ENCODE measurements at places on chromosomes 5 and 9.

DNA sequence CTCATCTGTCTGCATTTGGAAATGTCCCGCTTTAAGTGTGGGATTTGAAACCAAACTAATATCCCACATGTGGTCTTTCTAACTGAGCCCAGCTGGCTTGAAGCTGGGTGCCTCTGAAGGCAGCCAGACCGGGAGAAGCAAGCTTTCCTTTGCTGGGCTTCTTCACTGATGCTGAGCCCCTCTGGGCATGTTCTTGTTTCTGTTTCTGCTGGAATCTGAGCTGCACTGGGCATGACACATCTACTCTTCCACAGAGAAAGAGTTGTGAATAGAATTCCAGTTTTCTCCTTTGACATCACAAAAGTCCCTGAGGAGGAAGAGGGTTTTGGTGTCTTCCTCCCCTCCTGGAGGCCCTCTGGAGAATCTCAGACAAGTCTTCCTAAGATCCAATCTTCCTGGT lies 179.5 kb downstream of the ATP10B start:
- no peak for DNase-seq

- no peak for DNase-seq
Measured at GRCh38 chr9:91813176-91813795, 136.7 kb downstream of the ROR2 start.

- DNase-seq = no peak
Measured at GRCh38 chr5:56405116-56405908, 172.2 kb upstream of the ANKRD55 start.

DNA sequence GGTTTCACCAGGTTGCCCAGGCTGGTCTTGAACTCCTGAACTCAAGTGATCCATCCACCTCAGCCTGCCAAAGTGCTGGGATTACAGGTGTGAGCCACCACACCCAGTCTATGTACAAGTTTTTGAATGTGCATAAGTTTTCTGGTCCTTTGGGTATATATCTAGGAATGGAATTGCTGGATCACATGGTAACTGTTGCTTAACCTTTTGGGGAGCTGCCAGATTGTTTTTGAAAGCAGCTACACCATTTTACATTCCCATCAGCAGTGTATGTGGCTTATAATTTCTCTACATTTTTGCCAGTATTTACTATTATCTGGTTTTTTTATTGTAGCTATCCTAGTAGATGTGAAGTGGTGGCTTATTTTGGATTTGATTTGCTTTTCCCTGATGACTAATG lies 8.9 kb upstream of the LNPEP start:
- DNase-seq = no peak

DNA sequence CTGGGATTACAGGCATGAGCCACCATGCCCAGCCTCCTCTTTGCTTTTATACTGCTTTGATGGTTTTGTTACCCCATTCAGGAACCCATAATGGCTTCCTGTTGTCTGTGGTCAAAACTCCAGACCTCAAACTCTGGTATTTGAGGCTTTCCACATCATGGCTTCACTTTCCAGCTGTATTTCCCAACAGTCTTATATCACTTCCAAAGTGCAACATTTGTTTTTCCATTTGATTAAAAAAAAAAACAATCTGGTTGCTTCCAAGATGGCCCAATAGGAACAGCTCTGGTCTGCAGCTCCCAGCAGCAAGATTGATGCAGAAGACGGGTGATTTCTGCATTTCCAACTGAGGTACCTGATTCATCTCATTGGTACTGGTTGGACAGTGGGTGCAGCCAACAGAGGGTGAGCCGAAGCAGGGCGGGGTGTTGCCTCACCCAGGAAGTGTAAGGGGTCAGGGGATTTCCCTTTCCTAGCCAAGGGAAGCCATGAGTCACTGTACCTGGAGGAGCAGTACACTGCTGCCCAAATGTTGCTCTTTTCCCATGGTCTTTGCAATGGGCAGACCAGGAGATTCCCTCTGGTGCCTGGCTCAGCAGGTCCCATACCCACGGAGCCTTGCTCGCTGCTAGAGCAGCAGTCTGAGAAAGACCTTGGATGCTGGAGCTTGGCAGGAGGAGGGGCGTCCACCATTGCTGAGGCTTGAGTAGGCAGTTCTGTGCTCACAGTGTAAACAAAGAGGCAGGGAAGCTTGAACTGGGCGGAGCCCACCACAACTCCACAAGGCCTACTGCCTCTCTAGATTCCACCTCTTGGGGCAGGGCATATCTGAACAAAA lies 458.4 kb downstream of the KDM4C start:
- peak; percentile 68 for DNase-seq

GRCh38 chr9:71681104-71681707 lies 87.1 kb downstream of the CEMIP2 start:
- DNase-seq = no peak

DNA sequence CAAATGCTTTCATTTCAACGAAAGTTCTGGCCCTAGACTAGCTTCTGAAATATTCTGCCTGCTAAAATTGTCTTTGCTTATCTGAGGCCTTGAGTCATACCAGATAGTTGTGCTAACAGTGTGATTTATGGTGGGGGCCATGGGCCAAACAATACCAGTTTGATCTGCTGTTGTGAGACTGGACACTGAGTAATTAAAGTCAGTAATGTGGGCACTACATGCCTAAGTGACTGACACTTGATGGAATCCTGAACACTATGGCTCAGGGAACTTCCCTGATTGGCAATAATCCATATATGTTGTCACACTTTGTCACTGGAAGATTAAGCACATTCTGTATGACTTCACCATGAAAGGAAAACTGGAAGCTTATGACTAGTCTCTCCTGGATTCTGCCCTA lies 127.6 kb upstream of the CYLC2 start:
- DNase-seq = no peak

DNA sequence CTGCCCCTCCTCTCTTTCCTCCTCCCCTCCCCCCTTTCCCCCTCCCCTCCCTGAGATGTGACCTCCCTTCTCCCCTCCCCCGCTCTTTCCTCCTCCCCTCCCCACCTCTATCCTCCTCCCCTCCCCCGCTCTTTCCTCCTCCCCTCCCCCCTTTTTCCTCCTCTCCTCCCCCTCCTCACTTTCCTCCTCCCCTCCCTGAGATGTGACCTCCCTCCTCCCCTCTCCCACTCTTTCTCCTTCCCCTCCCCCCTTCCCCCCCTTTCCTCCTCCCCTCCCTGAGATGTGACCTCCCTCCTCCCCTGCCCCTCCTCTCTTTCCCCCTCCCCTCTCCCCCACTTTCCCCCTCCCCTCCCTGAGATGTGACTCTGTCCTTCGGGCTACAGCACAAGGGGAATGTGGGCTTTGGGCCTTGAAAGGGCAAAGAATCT lies 169.8 kb downstream of the COL23A1 start:
- no peak for DNase-seq

DNA sequence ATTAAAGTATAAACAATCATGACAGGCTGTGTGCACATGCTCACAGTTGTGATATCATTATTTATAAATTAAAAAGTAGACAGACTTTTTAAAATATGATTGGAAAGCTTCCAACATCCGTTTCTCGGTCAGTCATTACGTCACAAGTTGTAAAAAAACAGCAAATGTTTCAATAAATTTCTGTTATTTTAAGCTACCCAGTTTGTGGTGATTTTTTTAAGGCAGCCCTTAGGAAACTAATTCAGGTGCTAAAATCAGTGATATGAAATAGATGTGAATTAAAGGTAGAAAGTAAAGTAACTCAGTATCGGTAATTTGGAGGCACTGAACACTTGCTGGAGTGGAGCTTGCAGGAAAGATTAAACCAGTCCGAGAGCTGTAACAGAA lies 1.2 kb downstream of the CCNH start:
- no peak for DNase-seq

- DNase-seq = no peak
Measured at GRCh38 chr9:112780450-112781036, 30.0 kb downstream of the SNX30 start.

- DNase-seq = peak; percentile 76
Measured at GRCh38 chr5:159802661-159803060, 113.6 kb upstream of the ADRA1B start.

GRCh38 chr5:54944364-54944763 lies 41.0 kb downstream of the ESM1 start:
- DNase-seq = peak; percentile 17

DNA sequence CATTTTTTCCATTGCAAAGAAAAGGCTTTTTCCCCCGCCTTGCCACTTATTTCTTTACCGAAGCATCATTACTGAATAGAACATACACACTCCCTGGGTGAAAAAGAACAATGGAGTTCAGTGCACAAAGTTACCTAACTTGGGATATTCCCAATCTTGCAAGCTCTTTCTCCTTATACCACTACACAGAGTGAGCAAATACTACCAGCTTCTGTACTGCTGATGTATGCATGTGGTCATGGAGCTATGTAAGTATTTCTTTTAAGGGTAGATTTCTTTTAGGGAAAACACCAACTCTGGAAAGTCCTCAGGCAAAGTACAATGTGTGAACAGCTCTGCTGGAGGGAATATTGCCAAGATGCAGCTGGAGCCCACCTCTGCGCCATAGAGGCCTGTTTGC lies 81.1 kb downstream of the AOPEP start:
- DNase-seq = no peak

GRCh38 chr5:4875942-4876341 lies 264.2 kb upstream of the ADAMTS16 start:
- DNase-seq = no peak

DNA sequence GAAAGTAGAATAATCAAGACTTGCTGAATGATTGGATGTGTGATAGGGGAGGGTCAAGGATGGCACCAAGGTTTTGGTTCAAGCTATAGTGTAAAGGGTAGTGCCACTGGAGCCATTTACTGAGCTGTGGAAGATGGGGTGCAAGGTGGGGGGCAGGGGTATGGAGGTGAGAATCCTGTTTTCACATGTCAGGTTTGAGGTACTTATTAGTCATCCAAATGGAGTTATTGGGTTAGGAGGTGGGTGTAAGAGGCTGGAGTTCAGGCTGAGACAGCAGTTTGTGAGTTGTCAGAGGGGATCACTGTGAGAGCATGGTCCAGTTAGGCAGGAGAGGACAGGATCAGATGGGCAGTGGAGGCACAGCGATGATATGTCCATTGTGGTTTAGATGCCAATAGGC lies 8.9 kb downstream of the PCBD2 start:
- no peak for DNase-seq

DNA sequence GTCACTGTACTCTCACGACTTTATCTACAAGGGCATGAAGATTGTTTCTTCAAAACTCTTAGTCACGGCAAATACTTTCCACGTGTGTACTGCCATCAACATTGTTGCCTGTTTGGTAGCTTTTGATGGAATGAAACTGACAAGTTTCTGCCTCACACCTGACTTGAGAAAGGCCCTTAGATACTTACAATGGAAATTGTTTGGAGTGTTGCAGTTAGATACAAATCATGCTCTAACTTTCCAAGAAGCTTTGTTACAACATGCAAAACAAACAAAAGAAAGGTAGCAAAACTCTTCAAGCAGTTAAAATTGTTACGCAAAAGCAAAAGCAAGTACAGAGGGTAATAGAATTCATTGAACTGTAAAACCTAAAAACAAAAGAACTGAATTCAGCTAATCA lies 91.1 kb upstream of the TLE4 start:
- no peak for DNase-seq

GRCh38 chr5:124650951-124651662 lies 95.3 kb downstream of the ZNF608 start:
- DNase-seq = no peak

DNA sequence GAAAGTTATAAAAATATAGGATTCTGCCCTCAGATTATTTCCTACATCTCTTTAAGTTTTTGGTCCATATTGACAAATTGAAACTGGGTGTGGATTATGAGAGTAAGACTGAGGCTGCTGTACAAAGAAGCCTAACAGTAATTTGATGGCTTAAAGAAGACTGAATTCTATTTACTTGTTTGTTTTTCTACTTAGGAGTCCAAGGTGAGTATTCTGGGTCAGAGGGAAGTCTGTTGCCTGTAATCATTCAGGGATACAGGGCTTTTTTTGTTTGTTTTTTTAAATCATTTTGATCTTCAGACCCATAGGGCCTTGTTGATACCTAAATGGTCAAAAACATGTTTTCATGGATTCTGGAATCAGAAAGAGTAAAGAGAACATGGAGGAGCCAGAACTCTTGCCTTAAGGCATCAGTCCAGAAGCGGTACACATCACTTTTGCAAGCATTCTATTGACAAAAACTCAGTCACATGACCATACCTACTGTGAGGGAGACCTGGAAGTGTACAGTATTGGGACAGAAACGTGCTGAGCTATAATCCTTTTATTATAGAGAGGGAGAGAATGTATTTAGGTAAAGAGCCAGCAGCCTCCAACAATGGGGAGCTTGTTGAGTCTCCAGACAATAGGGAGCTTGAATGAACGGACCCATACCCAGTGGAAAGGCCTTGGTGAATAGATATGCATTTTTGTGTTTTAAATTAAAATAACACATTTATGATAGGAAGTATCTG lies 102.7 kb downstream of the LRRC70 start:
- no peak for DNase-seq

DNA sequence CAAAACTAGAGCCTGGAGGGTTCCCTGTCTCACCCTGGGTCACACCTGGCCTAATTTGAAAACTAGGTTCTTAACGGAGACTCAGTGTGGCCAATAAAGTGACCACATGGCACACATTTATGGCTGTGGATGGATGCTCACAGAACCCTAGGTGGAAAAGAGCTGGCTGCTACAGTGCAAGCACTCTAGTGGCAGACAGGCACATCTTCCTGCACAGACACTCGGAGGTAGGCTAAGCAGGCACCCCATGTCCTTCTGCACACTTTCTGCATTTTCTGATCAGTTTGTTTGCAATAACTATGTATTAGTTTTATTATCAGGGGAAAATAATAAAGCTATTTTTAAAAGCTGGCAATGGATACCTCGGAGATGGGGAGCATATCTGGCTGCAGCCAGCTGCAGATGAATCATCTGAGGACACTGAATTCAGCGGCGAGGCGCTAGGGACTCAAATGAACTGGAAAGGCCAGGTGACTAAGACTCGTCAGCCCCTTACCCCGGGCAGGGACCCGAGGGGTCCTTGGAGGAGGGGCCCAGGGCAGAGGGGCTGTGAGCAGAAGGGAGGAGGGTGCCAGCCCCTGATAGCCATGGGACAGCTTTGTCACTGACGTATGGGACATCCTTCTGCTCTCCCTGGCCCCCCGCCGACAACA lies 96.2 kb downstream of the OLFM1 start:
- DNase-seq = no peak

GRCh38 chr9:69468380-69468779 lies 143.4 kb downstream of the ENTREP1 start:
- DNase-seq = no peak

GRCh38 chr5:65479527-65479926 lies 2.2 kb downstream of the ADAMTS6 start:
- DNase-seq = no peak

GRCh38 chr9:217950-218349 lies 3.3 kb downstream of the DOCK8 start:
- DNase-seq = no peak

- no peak for DNase-seq
Measured at GRCh38 chr9:33137781-33138264, 29.3 kb downstream of the B4GALT1 start.

DNA sequence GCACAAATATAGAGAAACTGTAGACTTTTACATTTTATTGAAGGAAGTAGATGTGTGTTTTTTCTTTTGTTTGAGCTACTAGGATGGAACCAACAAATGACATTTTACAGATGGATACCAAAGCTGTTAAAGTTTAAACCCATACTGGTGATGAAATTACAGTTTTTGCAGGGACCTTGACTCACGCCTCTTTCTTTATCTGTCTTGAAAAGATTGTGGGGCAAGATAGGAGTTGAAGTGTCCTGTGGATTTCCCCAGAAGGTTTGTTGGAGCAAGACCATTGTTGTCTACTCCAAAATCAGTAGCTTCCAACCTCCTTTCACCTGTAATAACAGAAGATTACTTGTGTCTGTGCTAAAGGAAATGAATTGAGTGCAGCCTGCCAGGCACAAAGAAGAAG lies 4.1 kb upstream of the C5orf63 start:
- DNase-seq = no peak

Measured in MV-4-11 (cell line).